Fibroblast of skin of right quadriceps (primary cell): ENCODE measurements at places on chromosomes 6 and 20.

GRCh38 chr6:23775127-23775526 lies 350.9 kb upstream of the NRSN1 start:
- no peak for DNase-seq

DNA sequence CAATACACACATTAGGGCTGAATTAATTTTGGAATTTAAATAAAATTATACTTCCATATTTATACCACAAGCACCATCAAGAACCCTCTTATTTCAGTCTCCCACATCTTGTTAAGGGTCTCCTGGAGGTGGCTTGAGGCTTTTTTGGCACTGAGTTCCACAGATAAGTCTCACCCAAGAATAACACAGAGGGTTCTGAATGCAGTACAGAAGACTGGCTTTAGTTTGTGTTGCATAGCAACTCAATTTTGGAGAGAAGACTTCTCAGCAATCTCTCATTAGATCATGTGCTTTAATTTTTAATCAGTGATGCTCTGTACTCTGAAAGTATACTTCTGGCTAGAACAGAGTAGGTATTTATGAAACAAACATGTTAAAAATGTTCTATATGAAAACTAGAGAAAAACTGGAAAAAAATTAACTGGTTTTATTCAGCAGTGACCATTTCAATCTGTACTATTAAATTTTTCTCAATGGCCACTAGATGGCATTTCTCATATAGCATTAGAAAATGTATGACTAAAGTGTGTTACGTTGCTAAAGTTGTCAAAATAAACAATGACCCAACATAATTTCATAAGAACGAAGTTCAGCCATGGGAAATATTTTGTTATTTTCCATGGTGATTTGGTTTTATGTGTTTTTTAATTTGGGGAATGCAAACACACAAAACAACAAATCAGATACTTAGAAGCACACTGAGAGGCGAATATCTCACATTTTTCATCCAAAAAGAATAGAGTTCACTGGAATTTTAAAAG lies 32.7 kb upstream of the MAP7 start:
- peak; percentile 80 for DNase-seq

- no peak for DNase-seq
These were observed 477.0 kb downstream of the C6orf118 start for GRCh38 chr6:164832410-164832809.

DNA sequence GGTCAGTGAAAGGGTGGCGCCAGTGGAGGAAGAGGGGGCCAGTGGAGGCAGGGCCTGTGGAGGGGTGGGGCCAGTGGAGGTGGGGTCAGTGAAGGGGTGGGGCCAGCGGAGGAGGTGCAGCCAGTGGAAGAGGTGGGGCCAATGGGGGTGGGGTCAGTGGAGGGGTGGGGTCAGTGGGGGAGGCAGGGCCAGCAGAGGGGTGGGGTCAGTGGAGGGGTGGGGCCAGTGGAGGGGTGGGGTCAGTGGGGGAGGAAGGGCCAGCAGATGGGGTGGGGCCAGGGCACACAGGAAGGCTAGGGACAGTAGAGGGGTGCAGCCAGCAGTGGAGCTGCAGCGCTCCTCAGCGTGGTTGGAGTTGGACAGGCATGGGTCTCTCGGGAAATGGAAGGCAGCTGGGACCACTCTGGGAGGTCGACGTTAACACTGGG lies 18.7 kb downstream of the ADRM1 start:
- DNase-seq: no peak

- DNase-seq: no peak
These were observed 111.0 kb downstream of the ATG5 start for GRCh38 chr6:106214531-106214930.

- no peak for DNase-seq
These were observed 1240.3 kb upstream of the MAP3K7 start for GRCh38 chr6:91827151-91827550.

DNA sequence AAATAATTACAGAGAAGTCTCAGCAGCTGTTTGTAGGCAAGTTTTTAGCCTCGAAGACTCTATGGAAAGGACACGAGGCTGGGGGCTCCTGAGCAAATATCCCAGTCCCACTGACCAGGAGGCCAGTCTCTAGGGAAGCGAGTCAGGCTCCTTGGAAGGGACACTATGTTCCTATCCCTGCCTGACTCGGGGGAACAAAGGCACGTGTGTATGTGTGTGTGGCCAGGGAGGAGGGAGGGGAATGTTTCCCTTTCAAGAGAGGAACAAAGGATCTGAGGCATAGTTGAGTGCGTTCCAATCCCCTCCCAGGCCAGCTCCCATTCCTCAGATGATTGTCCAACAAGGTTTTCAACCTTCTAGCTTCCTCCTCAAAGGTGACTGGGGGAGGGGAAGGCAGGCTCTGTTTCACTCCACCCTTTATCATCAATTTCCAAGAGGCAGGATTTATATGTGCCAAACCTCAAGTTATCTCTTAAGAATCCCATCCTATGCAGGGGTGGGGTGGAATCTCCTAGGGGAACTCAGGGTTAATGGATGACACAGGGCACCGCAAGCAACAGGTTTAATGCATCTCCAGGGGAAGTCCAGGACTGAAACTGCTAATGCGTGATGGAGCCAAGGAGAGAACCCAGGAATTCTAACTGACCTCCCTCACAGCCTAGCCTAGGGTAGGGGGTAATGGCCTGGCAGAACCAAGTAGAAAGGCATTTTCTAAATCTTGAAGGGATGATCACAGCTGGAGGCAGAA lies 9.9 kb downstream of the BCL2L1 start:
- DNase-seq: peak; percentile 86

GRCh38 chr6:97009781-97010492 lies 85.4 kb downstream of the KLHL32 start:
- DNase-seq: no peak
